COLO829 (cell line): ENCODE measurements at places on chromosomes 1 and 21.

- no peak for DNase-seq
Measured at GRCh38 chr1:202293569-202293968, 48.2 kb downstream of the UBE2T start.

DNA sequence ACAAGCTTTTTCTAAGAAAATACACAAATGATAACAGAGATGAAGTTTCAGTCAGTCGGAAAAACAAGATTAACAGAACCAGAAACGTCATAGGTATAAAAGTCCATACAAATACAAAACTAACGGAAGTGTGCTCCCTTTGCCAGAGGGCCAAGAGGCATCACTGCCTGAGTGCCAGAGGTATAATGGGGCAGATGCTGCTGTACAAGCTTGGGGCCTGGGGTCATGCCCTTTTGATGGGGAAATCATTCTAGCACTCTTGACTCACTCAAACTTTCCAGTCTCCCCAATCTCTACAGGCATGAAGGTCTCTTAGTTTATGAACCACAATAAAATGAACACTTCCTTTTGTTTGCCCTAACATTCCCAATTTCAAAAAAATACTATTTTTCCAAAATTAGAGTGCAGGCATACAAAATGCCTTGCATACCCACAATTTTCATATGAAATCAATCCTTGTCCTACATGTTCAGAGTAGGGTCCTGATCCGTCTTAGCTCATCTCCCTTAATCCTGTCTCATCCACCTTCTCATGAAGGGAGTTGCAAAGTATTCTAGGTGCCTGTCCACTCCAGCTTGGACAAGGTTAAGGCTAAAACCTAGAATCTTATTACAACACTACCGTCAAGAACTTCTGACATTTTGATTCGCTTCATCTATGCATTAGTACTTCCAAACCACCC, 1.5 kb downstream of the RPL22 start:
- DNase-seq = no peak

DNA sequence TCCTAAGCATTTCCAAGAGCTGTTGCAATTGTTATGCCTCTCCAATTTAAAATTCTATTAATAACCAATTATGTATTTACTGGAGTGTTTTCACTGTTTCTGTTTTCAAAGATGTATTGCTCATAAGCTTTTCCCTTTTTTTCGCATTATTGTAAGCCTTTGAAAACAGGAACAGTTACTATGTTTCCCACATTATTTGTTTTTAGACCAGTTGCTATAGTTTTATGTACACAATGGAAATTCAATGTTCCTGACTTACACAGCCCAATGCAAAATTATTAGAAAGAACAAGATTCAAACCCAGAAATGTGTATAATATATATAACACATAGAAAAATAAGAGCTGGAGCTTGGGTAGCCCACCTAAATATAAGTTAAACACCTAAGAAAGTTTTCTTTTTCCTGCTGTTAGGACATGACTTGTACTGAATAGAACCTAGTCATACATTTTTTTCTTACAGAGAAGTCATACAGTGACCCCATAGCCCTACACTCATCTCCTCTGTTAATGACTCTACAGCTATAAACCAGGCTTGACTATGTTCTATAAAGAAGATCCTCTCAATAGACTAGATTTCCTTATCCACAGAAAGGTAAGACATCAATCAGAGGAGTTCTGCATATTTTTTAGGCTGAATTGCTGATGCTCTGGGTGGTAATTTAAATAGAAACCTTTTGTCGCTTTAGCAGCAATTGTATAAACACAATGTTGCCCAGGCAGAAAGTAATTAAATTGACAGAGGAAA, 299.6 kb downstream of the USH2A start:
- DNase-seq = no peak

DNA sequence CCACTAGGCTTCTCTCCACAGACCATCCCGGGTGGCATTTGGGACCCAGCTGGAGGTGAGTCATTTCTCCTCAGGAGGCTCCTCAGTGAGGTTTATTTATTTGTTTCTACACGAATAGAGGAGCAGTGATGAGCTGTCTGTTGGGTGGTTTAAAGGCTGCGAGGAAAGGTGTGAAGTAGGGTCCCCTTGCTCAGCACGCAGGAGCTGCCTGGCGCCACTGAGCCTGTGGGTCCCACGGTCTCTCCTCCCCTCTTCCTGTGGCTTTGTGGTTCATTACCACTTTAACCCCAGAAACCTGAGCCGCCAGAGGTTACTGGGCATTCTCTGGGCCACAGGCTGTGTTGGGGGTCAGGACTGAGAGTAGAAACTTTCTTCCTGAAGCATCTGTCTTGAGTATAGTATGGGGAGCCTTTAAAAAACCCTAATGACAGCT, 39.9 kb downstream of the IL6R start:
- DNase-seq = no peak
